ENCODE measurements at places on chromosomes 12 and 14.

DNA sequence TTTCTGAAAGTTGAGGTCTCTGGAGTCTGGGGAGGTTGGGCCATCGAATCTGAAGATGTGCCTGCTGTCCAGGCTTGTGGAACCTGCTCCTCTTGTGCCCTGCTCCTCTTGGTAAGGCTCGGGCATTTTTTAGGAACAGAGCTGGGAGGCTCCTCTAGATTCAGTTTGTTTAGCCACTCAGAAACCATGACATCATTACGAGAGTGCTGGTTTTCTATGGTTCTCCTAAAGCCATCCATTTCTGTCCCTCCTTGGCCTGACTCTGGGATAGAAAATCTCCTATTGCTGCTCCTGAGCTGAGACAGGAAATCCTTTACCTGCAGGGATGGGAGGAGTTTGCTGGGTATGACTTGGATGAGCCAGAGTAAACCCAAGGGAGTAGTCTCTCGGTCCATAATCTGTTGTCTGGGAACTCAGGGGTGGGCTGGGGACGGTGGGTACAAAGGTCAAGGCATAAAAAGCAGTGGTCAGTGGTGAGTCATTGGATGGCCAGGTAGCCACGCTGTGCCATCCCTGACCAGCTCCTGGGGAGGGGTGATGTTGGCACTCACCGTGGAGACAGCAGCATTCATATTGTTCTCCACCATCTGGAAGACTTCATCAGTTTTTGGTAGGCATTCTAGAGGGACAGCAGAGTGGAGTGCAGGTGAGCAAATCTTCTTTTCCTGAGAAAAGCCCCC, 2.4 kb upstream of the ADCY4 start:
- no peak for DNase-seq

- no peak for DNase-seq
These were observed 45.9 kb downstream of the SLC6A12 start for GRCh38 chr12:167959-168600.

DNA sequence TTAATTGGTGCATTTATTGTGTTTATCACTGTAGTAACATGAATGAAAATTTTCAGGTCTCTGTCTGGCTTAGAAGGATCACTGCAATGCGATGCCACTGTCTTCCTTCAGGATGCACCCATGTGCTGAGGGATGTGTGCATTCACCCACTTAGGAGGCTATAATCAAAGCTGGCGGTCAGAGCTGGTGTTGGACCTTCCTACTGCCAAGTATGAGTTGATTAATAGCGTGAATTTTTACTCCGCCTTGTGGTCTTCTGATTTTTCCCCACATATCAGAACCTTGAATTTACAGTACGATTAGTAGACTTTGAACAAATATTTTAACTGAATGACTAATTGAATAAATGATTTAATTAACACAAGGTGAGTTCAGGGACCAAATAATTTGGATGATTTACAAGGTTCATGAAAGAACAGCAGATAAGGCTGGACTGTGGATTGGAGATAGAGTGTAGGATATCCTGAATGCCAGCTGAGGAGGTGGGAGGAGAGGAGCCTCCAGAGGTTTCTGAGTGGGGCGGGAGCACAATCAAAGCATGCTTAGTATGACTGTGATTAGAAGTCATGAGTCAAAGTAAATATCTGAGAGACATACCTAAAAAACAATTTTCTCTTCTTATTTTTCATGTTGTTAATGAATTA, 50.1 kb downstream of the RERG start:
- DNase-seq: no peak

- DNase-seq: no peak
These were observed 10.7 kb downstream of the MYO1A start for GRCh38 chr12:57039016-57039798.

DNA sequence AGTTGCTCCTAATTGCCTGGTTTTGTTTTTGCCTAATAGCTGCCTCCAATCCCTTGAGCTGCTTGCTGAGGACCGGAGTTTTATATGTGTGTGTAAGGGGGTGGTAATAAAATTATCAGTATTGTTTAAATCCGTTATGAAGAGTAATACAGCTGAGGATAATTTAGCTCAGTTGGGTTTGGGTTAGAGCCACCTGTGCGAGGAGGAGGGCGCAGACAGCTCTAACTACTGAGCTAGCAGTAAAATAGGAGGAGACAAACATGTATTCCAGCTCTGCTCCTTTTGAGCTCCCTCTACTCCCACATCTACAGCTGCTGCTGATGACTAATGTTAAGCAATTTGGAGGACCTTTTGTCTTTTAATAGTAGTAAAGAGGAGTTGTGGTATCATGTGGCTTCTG, 61.5 kb downstream of the SPATS2 start:
- DNase-seq: peak; percentile 20

DNA sequence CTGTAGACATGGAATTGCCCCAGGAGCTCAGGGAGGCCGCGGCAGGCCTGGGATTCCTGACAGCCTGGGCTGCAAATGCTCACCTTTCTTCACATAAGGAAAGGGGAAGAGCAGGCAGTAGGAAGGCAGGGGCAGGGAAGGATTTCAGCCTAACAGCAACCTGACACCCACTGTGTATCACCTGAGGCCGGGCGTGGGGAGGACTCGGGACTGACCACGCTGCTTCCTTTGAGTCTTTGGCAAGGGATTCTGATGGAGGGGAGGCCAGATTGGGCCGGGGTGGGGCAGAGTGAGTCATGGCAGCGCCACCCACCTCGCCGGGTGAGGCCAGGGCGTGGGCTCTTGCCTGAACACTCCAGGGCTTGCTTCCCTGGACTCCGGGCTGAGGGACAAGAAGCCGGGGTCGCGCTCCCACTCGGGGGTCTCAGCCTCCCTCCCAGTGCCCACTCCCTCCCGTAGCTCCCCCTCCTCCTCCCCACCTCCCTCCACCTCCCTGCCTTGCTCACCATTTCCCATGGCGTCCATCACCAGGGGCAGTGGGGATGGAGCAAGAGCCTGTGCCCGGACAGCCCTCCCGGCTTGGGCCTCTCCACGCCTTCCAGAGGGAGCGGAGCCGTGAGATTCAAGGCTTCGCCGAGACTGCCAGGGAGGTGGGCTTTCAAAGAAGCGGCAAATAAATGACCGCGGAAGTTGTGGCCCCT, 247.9 kb upstream of the RTL1 start:
- no peak for DNase-seq

GRCh38 chr14:32453857-32454810, 125.0 kb downstream of the AKAP6 start:
- no peak for DNase-seq

DNA sequence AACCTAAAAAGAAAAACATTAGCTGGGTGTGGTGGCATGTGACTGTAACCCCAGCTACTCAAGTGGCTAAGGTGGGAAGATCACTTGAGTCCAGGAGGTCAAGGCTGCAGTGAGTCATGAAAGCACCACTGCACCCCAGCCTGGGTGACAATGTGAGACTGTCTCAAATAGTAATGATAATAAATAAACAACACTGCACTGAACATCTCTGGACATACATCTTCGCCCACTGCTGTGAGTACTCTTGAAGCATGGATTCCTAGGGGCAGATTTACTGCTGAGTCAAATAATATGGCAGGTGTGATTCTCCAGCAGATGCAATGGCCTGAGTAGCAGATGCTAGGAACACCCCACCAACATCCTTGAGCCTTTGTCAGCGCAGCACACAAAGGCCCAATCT, 23.6 kb downstream of the ABCB9 start:
- DNase-seq: no peak

DNA sequence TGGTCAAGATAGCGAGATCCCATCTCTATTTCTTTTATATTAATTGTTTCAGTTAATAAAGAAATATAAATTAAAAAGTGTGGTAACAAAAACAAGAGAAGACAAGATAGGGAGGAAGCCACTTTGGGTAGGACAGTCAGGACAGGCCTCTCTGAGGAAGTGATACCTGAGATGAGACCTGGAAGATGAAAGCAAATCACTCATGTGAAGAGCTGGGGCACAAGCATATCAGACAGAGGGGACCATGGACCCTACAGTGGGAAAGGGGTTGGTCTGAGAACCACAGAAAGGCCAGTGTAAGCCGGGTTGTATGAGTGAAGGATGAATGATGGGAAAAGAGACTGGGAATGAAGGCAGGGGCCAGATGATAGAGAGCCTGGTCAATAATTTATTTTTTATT, 1.8 kb upstream of the MED6 start:
- no peak for DNase-seq

- no peak for DNase-seq
These were observed 15.0 kb upstream of the LTBP2 start for GRCh38 chr14:74627076-74627475.

DNA sequence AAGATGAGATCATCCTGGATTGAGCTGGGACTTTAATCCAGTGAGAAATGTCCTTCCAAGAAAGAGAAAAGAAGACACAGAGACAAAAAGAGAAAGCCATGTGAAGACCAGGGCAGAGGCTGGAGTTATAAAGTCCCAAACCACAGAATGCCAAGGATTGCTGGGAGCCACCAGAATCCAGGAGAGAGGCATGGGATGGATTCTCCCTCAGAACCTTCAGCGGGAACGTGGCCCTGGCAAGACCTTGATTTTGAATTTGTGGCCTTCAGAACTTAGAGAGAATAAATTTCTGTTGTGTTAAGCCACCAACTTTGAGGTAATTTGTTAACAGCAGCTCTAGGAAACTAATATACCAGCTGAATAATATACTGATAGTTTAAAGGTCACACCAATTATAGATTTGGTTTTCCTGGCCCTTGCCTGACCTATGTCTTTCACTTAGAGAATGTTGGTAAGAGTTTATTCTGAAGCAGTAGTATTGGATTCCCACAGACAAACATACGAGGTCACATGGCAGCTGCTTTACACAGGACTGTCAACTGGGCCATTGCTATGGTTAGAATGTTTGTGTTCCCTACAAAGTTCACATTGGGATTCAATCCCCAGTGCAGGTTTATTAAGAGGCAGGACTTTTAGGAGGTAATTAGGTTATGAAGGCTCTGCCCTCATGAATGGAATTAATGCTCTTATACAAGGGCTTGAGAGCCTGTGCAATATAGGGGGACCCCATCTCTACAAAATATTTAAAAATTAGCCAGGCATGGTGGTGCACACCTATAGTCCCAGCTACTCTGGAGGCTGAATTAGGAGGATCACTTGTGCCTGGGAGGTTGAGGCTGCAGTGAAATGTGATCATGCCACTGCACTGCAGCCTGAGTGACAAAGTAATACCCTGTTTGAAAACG, 156.5 kb upstream of the EEA1 start:
- DNase-seq: no peak

GRCh38 chr14:100618763-100619320, 31.6 kb upstream of the BEGAIN start:
- no peak for DNase-seq

DNA sequence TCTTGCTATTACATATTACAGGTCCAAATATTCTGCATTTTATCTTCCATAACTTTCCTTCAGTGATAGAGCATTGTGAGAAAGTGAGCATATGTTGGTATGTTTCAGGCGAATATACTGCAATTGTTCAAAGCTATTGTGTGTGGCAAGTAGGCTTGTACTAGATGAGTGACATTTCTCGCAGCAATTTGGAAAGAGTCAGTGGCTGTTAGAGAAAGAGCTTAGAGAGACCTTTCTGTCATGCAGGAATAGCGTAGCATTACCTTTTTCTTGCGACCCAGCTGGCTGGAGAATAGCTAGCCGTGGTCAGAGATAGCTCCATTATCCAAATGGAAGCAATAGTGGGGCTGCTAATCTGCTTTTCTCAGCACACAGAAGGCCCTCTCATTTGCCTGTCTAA, 678.5 kb upstream of the FOXG1 start:
- DNase-seq: no peak

DNA sequence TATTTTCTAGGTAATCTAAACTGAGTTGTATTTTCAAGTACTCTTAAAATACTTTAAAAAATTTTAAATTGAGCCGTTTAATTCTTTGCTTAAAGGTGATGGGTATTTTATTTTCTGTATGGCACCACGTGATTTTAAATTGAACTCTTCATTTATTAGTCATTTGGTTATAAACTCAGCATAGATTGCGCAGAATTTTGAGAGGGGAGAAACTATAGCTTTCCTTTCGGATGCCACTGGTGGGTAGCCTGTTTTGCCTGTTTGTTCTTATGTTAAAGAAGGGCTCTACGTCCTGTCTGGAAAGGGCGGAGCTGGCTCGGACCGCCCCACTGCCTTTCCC, 411 bp upstream of the STYX start:
- DNase-seq: no peak

DNA sequence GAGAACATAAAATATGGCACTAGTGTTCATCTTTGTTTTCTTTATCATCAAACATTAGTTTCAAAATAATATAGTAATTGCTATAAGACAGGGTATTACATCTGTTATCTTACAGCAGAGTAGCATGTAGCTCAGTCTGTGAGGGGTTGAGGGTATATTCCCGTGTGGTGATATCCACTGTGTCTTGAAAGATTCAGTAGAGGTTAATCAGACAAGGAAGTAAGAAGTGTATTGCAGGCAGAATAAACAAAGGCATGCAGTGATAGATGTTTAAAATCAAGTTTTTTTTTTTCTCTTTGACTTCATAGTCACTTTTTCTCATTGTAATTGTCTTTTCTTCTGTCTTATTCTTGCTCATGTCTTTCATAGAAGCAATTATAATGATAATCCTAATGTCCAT, 48.3 kb downstream of the METTL25 start:
- DNase-seq: no peak

Measured in fibroblast of skin of left biceps (primary cell).